NT2/D1 (cell line): ENCODE measurements at places on chromosomes 13 and 19.

GRCh38 chr19:32902448-32902847 is 32.9 kb upstream of the SLC7A9 start:
- DNase-seq: no peak

DNA sequence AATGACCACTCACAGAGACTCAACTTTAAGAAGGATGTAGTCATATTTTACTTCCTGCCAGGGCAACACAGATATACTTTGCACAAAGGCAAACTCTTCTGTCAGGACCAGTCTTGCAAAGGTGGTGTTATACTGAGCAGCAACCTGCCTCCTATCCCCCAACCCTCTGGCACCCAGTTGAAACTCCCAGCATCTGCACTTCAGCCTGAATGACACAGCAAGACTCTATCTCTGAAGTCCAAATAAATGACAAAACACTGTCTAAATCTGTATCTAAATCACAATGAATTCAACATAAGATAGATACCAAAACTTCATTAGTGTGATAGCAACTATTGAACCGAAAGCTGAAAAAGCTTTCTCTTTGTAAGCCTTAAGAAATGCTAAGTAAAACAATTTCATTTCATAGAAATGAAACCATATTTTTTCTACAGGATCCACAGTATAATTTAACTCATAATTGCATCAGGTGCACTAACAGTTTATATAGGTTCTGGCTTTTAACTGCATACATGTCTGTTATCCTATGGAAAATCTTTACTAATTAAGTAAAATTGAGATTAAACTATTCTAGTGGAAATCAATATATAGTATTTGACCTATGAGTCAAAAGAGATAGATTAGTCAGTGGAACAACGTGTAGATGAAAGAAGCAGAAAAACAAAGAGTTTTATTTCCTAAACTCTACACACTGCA is 163.7 kb downstream of the TBC1D4 start:
- DNase-seq: no peak

DNA sequence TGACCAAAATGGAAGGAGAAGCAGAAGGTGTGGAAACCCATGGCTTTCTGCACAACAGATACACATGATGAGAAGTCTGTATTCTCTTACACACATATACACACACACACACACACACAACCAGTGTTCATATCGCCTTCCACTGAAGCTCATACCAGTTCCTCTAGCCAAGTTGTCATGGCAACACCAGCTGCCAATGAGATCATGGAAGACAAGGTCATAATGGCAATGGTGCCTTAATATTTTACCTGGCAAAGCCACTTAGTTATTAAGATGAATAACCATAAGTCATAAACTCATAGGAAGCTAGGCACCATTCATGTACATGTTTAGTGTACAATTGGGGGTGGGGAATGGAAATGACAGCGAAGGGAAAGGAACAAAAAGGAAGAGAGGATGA is 2.6 kb upstream of the DHRS12 start:
- DNase-seq: no peak

DNA sequence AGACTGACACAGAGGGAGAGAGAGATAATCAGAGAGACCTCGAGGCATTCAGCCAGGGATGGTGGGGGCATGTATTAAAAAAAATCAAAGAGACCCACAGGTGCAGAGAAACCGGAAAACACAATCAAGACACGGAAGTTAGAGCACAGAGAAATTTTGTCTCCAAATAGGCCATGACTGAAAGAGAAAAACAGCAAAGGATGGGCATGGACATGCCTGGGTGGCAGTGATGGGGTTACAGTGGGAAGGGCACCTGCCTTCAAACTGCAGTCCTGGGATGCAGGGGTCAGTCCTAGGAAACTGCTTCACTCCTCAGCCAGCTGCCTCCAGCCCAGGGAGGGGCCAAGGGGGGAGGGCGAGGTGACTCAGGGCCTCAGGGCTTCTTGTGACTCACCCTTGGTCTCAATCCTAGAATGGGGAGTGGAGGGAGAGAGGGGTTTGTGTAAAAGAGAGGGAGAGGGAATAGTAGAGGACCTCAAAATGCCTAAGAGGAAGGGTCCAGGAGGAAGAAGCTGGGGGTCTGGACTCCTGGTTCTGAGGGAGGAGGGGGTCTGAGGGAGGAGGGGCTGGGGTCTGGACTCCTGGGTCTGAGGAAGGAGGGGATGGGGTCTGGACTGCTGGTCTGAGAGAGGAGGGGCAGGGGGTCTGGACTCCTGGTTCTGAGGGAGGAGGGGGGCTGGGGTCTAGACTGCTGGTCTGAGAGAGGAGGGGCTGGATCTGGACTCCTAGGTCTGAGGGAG is 3.6 kb upstream of the KCNN4 start:
- DNase-seq: no peak

DNA sequence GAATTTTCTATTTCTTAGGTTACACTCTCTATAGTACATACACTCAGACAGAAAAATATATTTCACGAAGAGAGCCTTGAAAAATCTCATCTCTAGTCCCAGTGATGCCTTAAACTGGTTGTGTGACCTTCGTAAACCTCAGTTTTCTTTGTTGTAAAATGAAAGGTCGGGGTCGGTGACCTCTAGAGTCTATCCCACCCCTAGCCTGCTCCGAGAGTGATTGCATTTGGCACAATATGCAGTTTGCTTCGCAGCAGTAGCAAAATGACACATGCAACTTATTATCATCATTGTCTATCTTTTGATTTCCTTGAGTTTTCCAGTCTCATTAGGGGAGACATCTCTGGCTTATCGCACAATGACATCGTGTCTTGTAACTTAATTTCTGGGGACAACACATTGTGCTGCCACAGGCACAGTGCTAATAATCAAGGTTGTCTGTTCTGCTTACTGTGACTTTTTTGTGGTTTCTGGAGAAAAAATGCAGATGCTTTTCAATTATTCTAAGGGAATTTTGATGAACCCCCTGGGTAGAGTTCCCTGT is 115.0 kb downstream of the GGACT start:
- DNase-seq: no peak

- no peak for DNase-seq
Observed at GRCh38 chr19:46192992-46193650, 36.4 kb upstream of the IGFL1 start.

DNA sequence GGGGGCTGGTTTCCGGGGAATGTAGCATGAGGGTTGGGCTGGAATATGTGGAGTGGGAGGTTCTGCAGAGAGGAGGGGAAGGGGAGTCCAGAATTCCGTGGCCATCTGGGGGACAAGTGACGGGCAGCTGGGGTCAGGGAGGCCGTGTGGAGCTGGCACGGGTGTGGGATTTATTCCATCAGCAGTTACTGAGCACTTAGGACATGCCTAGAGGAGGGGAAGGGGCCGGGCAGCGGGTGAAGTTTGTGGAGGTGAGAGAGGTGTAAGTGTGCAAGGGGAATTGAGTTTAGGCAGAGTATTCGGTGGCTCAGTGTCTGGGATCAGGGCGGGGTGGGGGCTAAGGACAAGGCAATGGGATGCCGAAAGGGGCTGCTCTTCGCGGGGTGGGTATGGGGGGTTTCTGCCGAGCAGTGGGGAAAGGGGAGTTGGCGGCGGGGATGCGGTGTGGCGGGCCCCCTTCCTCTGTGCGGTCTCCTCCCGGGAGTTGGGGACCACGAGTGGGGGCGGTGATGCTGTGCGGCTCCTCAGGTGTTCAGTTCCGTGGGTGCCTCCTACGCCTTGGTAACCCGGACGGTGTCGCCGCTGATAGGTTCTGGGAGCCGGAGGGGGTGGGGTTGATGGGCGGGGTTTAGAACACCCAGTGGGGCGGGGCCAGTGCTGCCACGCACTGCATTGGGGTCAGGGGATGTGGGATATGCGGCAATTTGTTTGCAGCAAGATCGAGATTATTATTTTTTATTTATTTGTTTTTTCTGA is 5.4 kb downstream of the CCDC61 start:
- DNase-seq: no peak

DNA sequence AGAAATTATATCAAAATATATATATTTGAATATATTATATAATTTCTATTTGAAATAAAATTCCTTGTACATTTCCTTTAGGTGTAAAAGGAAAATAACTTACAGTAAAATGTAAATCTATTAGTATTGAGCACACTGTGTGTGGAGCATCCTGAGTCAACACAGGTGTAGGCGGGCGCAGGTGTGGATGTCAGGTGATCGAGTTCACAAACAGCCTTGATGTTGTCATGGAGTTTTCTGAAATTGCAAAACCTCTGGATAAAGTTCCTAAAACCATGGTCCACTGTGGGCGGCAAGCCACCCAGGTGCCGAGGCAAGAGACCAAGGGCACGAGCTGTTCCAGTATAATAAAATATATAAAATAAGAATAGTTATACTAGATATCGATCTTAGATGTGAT is 27.7 kb upstream of the MCF2L start:
- DNase-seq: no peak

DNA sequence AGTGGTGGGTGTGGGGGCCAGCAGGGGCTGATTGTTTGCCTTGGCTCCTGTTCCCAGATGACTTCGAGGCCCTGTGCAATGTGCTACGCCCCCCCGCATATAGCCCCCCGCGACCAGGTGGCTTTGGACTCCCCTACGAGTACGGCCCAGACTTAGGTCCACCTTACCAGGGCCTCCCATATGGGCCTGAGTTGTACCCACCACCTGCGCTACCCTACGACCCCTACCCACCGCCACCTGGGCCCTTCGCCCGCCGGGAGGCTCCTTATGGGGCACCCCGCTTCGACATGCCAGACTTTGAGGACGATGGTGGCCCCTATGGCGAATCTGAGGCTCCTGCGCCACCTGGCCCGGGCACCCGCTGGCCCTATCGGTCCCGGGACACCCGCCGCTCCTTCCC is 25.7 kb downstream of the LTBP4 start:
- no peak for DNase-seq

GRCh38 chr19:18293642-18294466 is 12.4 kb upstream of the JUND start:
- DNase-seq: no peak

GRCh38 chr13:99123101-99124045 is 77.3 kb upstream of the UBAC2 start:
- no peak for DNase-seq

DNA sequence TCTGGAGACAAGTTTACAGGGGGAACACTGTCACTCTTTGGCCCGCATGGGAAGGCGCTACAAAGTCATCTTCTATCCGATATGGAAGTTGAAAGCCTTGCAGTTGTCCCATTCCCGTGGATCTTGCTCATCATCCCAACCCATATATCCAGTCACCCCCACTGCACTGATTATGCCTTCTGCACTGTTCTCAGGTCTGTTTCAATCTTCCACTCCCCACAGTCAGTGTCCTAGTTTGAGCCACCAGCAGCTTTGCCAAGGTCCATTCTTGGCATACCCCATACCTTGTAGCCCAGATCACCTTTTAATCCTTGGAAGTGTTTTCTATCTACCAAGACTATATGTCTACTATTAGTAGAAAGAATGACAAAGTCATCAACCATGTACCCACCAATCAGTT is 88.1 kb downstream of the MIPEP start:
- no peak for DNase-seq
